ENCODE measurements at places on chromosomes 16 and 17.
A peak's percentile ranks its signal among the peaks of the same experiment; 100 is the strongest.

DNA sequence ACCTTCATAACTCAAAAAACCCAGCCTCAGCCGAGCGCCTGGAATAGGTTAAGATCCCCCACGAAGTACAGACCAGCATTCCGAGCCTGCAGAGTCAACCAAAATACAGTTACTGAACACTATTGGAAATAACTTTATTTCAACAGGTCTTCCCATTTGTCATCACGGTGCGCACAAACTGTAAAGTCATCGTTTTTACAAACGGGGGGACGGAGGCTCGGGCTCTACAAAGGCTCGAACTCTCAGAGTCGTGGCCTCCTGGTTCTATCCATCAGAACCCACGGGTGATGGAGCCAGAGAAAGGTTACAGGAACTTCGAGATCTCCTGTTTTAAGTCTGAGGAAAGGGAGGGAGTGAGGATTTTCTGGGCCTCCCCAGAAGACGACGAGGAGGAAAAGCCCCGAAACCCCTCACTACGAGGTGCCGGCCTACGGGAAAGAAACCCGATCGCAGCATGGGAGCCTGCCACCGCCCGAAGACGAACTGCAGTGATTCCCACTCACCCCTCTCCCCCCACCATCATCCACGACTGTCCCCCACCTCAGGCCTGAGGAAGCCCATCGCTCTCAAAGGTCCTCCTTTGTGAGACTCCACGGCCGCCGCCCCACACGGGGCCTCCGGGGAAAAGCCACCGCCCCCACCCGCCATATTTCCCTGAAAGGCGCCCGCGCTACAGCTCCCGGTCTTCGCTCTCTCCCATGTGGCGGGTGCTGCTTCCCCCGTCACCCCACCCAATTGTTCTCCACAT, 917 bp downstream of the YWHAE start:
- no peak for DNase-seq

DNA sequence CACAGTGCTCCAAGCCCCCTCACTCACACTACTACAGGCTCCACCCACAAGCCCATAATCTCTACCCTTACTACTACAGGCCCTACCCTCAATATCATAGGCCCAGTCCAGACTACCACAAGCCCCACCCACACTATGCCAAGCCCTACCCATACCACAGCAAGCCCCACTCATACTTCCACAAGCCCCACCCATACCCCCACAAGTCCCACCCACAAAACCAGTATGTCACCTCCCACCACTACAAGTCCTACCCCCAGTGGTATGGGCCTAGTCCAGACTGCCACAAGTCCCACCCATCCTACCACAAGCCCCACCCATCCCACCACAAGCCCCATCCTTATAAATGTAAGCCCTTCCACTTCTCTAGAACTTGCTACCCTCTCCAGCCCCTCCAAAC, 13.8 kb downstream of the RIPOR1 start:
- peak; percentile 62 for DNase-seq

GRCh38 chr17:72116661-72117521, 3.9 kb upstream of the SOX9 start:
- no peak for DNase-seq

DNA sequence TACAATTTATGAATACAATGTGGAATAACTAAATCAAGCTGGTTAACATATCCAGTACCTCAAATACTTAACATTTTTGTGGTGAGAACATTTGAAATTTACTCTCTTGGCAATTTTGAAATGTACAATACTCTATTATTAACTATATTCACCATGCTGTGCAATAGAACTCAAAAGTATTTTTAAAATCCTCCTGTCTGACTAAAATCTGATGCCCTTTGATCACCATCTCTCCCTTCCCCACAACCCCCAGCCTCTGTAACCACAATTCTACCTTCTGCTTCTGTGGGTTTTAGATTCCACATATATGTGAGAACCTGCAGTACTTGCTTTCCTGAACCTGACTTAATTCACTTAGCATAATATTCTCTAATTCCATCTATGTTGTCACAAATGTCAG, 71.6 kb upstream of the ALOX12 start:
- DNase-seq, result no peak

GRCh38 chr17:79919164-79919585, 79.9 kb upstream of the CBX4 start:
- no peak for DNase-seq

DNA sequence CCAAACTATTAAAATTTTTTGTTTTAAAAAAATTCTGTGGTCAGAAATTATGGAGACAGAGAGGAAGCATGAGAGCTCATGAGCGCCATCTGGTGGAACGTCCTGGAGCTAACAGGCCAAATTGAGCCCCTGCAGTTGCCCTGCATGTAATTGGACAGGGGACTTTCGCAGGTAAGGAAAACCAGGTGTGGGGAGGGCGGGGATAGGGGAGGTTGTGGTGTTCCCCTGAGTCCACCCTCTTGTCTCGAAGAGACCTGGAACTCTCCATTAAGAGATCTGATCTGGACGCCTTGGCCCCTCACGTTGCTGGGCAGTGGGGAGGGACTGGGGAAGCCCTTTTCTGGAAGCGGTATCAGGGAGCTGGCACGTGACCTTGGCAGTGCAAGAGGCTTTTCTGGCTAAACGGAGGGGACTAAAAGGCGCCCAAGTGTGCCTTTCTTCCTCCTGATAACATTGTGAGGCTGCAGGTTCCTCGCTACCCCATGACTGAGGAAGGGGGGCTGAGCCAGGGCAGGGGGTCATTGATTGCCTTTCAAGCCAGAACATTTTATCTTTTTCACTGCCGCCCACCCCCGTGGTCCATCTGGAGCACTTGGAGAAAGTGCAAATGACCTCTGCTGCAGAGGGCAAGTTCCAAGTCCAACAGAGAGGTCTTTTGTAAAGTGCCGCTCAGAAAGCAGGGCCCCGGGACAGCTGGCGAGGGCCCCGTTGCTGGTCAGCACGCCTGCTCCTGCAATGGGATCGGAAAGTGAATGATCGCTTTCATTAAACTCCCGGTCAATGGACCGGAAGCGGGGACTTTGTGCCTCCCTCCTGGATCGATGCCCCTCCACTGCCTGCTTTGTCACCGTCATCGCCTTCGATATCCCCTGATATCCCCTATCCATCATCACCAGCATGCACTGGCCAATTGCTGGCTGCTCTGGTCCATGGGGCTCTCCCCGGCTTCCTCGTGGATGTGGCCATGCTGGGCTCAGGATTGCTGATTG, 18.4 kb downstream of the PDILT start:
- no peak for DNase-seq
